Stimulated activated CD8-positive, alpha-beta memory T cell treated with anti-CD3 and anti-CD28 coated beads, Interleukin-7, amount 100 ng/mL, for 4 hours (primary cell): ENCODE measurements at places on chromosomes 12 and 14.

GRCh38 chr12:118429688-118430383, 53.5 kb downstream of the SUDS3 start:
- DNase-seq, result no peak

GRCh38 chr12:6085841-6086240, 38.6 kb downstream of the VWF start:
- no peak for DNase-seq

GRCh38 chr12:74820324-74820723, 282.7 kb downstream of the ATXN7L3B start:
- DNase-seq, result no peak

DNA sequence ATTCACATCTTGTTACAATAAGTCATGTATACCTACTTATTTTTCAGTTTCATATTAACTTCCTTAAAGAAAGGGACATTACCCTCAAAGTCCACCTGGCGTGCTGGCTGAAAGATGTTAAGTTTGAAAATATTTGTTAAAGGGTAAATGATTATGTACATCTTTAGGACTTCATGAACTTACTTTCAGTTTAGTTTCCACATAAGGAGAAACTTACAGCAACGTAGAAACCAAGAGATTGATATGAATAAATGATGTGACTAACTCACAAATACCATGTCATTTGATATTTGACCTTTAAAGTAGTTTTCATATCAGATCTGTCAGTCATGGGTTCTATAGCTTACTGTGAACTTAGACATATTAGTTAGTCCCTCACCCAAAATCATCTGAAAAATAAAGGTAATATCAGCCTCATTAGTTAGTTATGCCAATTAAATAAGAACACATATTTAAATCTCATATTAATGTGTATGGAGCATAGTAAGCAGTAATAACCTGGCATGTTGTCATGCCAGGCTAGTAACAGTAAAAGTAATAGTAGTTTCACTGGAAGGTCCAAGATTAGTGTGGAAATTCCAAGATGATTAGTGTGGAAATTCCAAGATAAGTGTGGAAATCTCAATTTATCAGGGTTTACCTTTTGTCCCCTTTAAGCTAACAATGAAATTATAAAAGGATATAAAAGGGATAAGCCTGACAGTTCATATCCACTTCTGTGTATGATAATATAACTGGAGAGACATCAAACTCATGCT, 1.9 kb upstream of the CLEC2D start:
- no peak for DNase-seq

DNA sequence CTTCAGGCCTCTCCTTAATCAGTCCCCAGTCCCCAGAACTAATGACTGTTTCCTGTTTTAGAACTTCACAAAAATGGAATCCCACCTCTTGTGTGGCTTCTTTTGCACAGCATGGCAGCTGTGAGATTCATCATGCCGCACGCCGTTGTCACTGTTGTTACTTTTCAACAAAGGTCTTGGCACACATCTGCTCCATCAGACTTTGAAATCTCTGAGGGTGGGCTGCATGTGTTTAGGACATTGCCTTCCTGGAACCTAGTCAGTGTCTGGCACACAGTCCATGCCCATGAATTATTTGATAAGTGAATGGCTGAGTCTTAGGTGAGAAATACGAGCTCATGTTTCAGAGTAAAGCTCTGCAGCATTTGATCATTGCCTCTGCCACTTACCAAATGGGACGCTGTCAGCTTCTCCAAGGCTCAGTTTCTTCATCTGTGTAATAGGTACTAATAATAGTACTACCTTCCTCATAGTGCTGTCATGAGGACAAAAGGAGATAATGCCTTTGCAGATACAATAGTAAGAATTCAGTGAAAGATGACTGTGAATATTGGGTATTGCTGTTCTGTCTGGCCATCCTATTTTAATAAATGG, 90.4 kb downstream of the SRRM4 start:
- DNase-seq, result no peak

DNA sequence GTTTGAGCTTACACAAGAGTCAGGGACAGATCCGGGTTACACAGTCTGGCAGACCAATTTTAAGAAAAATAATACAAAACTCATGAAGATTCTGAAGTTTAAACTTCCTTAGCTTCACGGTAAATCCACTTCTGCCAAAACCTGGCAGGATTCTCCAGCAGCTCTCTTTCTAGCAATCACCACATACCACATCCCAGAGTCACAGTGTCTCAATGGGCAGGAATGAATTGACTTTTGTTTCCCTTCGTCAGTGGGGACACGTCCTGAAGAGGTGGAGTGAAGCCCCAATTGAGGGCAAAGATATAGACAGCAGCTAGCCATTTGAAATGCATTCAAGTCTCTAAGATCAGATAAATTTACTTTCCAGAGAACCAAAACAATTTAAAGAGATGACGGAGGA, 117.1 kb upstream of the ARHGAP5 start:
- DNase-seq, result no peak

GRCh38 chr12:3034067-3034750, 43.0 kb upstream of the TSPAN9 start:
- DNase-seq, result no peak

- no peak for DNase-seq
These were observed 405.0 kb upstream of the TMTC1 start for GRCh38 chr12:30188602-30189326.

GRCh38 chr12:1531654-1532374, 62.6 kb downstream of the FBXL14 start:
- DNase-seq, result no peak

DNA sequence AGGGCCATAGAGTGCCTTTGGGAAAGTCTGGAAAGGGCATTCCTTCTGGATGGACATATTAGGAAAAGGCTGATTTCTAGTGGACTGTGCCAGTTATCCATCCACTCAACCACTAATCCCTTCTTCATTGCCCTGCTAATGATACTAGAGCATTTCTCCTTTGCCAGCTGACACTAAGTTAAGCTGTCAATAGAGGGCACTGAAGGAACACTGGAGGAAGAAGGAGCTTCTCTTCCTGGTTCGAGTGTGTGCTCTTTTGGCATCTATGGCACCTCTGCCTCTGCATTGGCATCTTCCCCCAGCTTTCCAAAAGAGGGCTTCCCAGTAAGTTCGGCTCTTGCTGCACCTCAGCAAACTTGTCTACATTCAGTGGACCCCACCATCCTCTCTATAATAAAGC, 165.4 kb downstream of the DERA start:
- DNase-seq, result no peak

- no peak for DNase-seq
These were observed 11.6 kb downstream of the BMAL2 start for GRCh38 chr12:27344246-27344645.

DNA sequence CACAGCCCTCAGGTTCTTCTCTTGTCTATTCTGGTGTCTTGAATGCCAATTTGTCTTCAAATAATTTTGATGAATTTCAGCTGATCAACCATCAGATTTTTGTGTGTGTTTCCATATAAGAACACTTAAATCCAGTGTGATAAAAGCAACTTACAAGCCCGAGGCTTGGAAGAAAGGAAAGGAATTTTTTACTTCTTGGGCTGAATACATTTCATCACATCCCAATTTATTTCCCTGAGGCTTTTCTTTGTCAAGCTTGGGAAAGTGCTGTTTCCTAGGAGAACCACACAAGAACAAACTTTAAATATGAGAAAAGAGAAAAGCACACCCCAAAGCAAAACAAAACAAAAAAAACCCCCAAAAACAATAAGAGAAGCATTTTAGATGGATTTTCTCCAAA, 26.6 kb downstream of the GPRC5D start:
- no peak for DNase-seq

- DNase-seq, result no peak
These were observed 11.6 kb downstream of the BHLHE41 start for GRCh38 chr12:26113181-26113654.

DNA sequence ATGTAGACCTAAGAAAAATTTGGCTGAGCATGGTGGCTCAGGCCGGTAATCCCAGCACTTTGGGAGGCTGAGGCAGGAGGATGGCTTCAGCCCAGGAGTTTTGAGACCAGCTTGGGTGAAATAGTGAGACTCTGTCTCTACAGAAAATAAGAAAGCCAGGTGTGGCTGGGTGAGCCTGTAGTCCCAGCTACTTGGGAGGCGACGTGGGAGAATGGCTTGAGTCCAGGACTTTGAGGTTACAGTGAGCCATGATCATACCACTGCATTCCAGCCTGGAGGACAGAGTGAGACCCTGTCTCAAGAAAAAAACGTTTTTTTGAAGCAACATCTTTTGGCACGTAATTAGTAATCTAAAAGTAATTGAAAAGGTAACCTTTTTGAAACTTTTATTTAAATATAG, 70.9 kb downstream of the FERMT2 start:
- DNase-seq, result no peak

GRCh38 chr14:34329301-34329700, 132.7 kb downstream of the SPTSSA start:
- DNase-seq, result no peak

GRCh38 chr14:103593577-103593976, 30.8 kb downstream of the COA8 start:
- no peak for DNase-seq

DNA sequence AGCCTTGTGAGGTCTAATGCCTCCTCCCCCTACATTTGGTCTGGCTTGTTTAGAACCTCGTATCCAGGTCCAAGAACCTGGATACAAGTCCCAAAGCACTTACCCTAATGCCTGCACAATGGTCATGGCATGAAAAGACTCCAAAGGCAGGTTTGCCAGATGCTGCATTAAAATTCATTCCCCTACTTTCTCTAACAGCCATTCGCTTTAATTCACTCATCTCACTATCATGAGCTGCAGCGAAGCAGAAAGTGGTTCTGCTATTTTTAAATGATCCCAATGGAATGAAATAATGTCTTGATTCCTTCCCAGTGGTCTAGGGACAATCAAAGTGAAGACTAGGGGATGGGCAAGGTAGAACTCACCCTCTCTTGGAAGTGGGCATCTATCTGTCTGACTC, 72.5 kb upstream of the MAX start:
- DNase-seq, result no peak

GRCh38 chr12:4991373-4991772, 52.3 kb upstream of the KCNA5 start:
- DNase-seq, result no peak

GRCh38 chr12:24996820-24997219, 47.9 kb upstream of the BCAT1 start:
- no peak for DNase-seq

GRCh38 chr12:12592930-12593329, 18.7 kb upstream of the CREBL2 start:
- no peak for DNase-seq

- no peak for DNase-seq
These were observed 244.8 kb downstream of the IPO8 start for GRCh38 chr12:30450872-30451271.

- no peak for DNase-seq
These were observed 5.7 kb downstream of the SHMT2 start for GRCh38 chr12:57235017-57235727.

DNA sequence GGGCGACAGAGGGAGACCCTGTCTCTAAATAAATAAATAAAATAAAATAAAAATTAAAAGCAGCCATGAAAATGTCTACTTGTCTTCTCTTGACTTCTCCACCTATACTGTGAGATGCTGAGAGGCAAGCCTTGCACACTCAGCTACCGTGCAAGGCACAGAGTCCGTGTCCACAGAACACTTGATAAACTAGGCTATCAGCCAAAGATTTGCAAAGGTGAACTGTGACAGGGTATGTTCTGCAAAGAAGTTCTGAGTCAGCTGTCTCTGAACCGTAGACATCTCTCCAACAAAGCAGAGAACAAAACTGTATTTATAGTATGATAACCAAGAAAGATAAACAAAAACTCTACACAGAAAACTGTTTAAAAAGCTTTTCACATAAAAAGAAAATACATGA, 35.5 kb downstream of the STXBP6 start:
- no peak for DNase-seq

DNA sequence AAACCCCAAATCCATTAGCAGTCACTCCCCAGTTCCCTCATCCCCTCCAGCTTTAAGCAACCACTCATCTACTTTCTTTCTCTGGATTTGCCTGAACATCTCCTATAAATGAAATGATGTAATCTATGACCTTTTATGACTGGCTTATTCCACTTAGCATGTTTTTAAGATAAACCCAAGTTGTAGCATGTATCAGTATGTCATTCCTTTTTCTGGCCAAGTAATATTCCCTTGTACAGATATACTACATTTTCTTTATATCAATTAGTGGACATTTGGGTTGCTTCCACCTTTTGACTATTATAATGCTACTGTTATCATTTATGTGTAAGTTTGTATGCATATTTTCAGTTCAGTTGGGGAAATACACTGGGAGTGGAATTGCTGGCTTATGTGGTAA, 83.4 kb downstream of the TESC start:
- no peak for DNase-seq

GRCh38 chr14:50363714-50364111, 33.0 kb downstream of the CDKL1 start:
- peak; percentile 18 for DNase-seq

GRCh38 chr12:1948883-1949282, 30.4 kb upstream of the CACNA2D4 start:
- no peak for DNase-seq

DNA sequence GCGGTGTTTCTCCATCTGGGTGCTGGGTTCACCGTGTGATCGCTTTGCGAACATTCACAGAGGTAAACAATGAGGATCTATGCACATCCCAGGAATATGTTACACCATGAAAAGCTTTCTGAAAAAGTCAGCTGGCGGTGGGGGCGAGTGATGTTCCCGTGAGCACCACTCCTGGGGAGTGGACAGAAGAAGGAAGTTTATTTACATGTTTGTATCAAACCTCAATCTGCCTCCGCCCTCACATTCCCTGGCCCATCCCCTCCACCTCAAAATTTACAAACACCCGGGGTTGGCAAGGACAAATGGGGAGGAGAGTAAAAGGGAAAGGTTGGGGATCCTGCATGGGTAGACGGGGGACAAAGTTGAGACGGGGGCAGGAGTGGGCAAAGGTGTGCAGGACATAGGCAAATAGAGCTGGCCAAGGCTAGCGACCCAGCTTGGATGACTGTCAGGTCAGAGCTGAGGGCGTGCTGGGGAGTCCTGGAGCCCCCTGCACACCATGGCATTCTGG, 6.9 kb downstream of the TNFRSF1A start:
- no peak for DNase-seq

GRCh38 chr14:99472937-99473336, 7.7 kb downstream of the SETD3 start:
- no peak for DNase-seq

- DNase-seq, result no peak
These were observed 278.3 kb downstream of the DPF3 start for GRCh38 chr14:72615451-72616121.

DNA sequence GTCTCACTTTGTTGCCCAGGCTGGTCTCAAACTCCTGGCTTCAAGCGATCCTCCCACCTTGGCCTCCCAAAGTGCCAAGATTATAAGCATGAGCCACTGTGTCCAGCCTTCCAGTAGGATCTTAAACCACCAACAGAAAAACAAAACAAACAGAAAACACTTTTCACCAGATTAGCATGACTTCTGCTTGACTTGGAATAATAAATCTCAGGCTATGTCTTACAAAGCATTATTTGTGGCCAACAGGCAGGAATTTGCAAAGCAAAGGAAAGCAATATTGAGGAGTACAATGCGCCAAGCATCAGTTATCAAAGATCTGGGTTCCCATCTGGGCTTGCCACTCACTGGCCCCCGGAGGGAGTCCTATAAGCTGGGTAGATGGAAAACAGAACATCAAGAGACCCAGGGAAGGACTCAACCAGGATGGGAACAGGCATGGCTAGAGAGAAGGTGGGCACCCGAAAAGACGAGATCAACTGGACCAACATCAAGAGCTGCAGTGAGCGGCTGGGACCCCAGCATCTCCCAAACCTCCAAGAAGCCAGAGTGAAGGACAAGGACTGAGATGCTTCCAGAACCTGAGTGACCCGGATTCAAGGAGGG, 101.2 kb downstream of the TMEM30B start:
- no peak for DNase-seq
